Activated naive CD8-positive, alpha-beta T cell treated with anti-CD3 and anti-CD28 coated beads, Interleukin-2, amount 10 ng/mL, durations not matched to agents 7 days and 5 days (primary cell): ENCODE measurements at places on chromosomes 6 and 20. TPM values are rescaled to one million over a fixed set of nuclear protein-coding genes. Genes with fewer than 3 reads are reported as not detected.

- DNase-seq, result no peak
Measured at GRCh38 chr6:152380993-152381898, 255.9 kb downstream of the SYNE1 start.

DNA sequence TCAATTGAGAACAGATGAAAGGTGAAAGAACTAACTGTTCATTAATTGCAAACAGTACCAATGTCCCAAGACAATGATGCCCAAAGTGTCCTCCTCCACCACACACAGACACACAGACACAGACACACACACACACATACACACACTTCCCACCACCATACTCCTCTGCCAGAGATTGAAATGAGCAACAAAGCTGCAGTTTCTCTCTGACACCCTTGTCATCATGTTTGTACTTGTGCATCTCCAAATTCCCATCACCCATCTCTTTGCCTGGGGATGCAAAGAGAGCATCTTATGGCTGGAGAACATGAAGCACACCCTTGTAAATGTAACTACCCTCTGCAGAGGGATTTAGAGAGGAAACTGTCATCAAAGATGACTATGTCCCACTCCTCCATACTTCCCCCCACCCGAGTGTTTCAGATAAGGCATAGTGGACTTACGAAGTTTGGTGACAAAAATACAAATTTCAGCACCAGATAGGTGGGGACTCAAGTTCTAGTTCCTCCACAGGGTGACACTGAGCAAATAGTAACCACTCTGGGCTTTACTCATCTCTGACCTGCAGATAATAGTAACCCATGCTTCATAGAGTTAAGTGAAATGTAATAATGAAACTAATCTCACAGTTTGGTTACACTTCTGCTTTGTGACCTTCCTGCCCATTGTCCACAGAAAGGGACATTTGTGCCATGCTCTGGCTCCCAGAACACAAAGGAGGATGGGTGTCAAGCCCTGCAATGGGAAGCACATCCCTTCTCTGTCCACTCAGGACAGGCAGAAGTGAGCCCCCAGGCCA, 8.7 kb downstream of the MAFB start:
- no peak for DNase-seq

VSX1 gene
- not detected for total RNA-seq

CHRNA4 gene
- not detected for total RNA-seq

BPIFA1 gene
- not detected for total RNA-seq
